ENCODE measurements at places on chromosomes 16 and 17. TPM values are rescaled to one million over a fixed set of nuclear protein-coding genes. Genes with fewer than 3 reads are reported as not detected.

SLC52A1 gene
- total RNA-seq, result 0.51 TPM

ASPA gene
- total RNA-seq, result not detected

CHAD gene
- total RNA-seq, result not detected

CCDC57 gene
- 67.7 TPM for total RNA-seq

FSCN2 gene
- 0.58 TPM for total RNA-seq

TCAP gene
- total RNA-seq, result 1.7 TPM

CYTH1 gene
- 275 TPM for total RNA-seq

GFAP gene
- not detected for total RNA-seq

EEF2K gene
- total RNA-seq, result 25.5 TPM

HSF5 gene
- 0.79 TPM for total RNA-seq

TNS4 gene
- total RNA-seq, result 6.3 TPM

NTN1 gene
- not detected for total RNA-seq

SLC5A11 gene
- total RNA-seq, result not detected

ALOX12B gene
- total RNA-seq, result 0.48 TPM

CACNA1H gene
- total RNA-seq, result 1.9 TPM

GNAO1 gene
- total RNA-seq, result 1.4 TPM

CNGB1 gene
- total RNA-seq, result not detected

HAS3 gene
- 0.48 TPM for total RNA-seq

CLDN7 gene
- total RNA-seq, result 0.53 TPM

ANKS4B gene
- total RNA-seq, result not detected

PSMD7 gene
- 80.6 TPM for total RNA-seq

TIMP2 gene
- total RNA-seq, result 0.51 TPM

MC1R gene
- total RNA-seq, result 4.9 TPM

ATXN7L3 gene
- total RNA-seq, result 108 TPM

NPW gene
- total RNA-seq, result 0.48 TPM

FADS6 gene
- total RNA-seq, result not detected

ITGAX gene
- 3.2 TPM for total RNA-seq

ZNF469 gene
- 0.51 TPM for total RNA-seq

CDH8 gene
- not detected for total RNA-seq

CCL1 gene
- total RNA-seq, result 0.58 TPM

OR3A3 gene
- total RNA-seq, result not detected

MYH3 gene
- total RNA-seq, result 4.4 TPM

NPB gene
- total RNA-seq, result 0.20 TPM

SUPT4H1 gene
- 64.7 TPM for total RNA-seq
